Activated CD8-positive, alpha-beta memory T cell treated with anti-CD3 and anti-CD28 coated beads, Interleukin-2, amount 50 U/mL, for 4 hours (primary cell): ENCODE measurements at places on chromosomes 13 and 19.

GRCh38 chr19:14536926-14537692 is 7.7 kb downstream of the TECR start:
- DNase-seq = peak; percentile 34

- DNase-seq = no peak
Measured at GRCh38 chr19:51811344-51811743, 16.4 kb downstream of the FPR3 start.

DNA sequence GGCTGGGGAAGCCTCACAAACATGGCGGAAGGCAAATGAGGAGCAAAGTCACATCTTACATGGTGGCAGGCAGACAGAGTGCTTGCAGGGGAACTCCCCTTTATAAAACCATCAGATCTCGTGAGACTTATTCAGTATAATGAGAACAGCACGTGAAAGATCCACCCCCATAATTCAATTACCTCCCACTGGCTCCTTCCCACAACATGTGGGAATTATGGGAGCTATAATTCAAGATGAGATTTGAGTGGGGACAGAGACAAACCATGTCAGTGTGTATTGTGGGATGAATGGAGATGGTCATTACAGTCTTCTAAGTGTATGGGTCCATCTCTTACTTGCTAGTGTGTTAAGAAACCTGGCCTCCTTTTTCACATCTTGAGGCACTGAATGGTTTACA is 4.4 kb downstream of the BCKDHA start:
- DNase-seq = no peak

DNA sequence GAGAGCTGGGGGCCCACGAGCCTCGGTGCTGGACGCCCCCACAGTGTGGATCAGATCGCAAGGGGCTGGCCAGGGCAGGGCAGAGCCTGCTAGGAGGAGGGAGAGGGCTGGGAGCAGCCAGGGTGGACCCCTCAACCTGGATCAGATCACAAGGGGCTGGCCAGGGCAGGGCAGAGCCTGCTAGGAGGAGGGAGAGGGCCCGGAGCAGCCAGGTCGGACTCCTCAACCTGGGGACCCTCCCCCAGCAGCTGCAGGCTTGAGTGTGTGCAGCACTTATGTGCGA is 126.6 kb downstream of the KDM4B start:
- DNase-seq = no peak

DNA sequence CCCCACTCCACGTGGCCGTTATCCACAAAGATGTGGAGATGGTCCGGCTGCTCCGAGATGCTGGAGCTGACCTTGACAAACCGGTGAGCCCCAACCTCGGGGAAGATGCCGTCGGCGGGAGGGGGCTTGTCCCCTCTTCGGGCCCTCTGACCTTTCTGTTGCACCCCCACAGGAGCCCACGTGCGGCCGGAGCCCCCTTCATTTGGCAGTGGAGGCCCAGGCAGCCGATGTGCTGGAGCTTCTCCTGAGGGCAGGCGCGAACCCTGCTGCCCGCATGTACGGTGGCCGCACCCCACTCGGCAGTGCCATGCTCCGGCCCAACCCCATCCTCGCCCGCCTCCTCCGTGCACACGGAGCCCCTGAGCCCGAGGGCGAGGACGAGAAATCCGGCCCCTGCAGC is 4.8 kb downstream of the CCER2 start:
- DNase-seq = no peak

GRCh38 chr19:29509456-29509855 is 16.3 kb upstream of the VSTM2B start:
- DNase-seq = no peak

GRCh38 chr19:4539693-4540581 is at the start of gene LRG1:
LRG1 (minus strand) TSS chr19:4540036; CDS start chr19:4540013, 23 bp downstream.
- no peak for DNase-seq

DNA sequence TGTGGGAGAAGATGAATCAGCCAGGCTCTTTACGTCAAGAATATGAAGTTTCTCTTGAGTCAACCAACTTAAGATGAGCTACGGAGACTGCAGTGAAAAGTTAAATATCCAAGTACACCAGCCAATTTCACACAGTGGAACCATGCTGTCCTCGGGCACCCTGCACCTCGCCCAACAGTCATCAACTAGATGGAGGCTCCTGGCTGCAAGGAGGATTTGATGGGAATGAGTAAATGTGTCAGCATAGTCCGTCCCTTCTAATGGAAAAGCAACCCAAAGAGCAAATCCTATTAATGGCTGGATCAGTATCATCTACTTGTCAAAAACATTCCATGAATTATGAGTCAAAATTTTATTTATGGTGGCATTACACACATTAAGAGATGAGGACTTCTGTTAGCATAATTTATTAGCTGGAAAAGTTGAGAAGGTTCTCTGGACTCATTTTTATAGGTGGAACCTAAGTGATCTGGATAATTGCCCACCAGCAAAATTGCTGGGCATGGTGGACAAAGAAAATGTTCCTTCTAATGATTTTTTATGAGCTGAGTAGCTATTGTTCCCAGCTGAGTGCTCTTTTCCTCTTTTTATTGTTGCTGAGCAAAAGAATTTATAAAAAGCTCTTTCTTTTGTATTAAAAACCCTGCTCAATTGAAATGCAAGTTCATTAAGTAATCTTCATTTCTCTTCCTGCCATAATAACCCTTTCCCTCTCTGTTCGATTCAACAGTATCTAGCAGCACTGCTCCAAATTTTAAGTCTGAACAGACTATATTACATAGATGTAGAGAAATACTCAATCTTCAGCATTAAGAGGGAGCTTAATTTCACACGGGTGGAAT is 88.4 kb downstream of the DNAJC15 start:
- DNase-seq = no peak

- DNase-seq = no peak
Measured at GRCh38 chr19:45771311-45771933, 2.4 kb upstream of the SIX5 start.

DNA sequence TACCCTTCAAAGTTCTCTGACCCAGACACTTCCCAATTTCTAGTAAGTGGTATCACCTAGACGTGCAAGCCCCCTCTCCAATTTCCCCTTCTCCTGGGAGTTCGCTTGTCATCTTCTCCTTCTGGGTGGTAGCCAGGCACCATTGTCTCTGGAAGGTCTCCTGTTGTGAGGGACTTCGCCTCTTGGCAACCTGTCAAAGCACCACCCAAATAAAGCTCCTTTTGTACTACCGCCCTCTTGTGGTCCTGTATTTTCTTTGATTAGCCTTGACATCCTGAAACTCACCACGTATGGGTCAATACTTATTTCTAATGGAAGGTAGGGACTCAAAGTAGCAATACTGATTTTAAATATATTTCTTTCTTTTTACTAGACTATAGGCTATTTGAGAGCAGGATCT is 8.2 kb downstream of the GPC5 start:
- no peak for DNase-seq

GRCh38 chr19:48818234-48818820 is 7.5 kb upstream of the BCAT2 start:
- no peak for DNase-seq

DNA sequence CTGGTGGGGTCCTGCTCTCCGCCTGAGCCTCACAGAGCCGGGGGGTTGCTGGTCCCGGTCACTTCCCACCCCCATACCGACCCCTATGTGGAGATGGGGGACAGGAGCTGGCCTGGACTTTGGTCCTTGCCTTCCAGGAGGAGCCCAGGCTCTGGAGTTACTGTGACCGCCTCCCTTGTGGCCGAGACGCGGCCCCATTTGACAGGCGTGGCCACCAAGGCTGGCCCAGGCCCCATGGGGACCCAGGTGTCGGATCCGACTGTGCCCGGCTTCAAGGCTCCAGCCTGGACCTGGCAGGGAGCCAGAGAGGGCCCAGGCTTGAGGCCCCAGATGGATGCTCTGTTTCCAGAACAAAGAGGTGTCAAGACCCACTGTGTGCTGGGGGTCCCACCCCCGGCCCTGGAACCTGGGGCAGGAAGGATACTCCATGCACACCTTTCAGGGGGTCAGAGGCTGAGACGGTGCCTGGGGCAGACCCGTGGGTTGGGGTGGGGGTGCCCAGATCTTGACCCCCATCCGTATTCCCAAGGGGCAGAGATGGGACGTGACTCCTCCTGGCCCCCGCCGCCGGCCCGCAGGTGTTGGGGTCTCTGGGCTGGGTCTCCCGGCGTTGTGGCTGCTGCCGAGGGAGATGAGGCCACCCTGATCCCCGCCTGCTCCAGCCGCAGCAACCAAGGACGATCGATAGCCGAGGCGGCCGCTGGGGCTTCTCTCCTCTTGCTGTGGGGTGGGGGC is 47.8 kb upstream of the TCF3 start:
- no peak for DNase-seq

- no peak for DNase-seq
Measured at GRCh38 chr19:9498183-9498902, at the start of gene ZNF560. ZNF560 (minus strand) TSS chr19:9498616; CDS start chr19:9475313, 23,303 bp downstream.

GRCh38 chr19:45103508-45104319 is 10.7 kb downstream of the PPP1R37 start:
- DNase-seq = no peak

DNA sequence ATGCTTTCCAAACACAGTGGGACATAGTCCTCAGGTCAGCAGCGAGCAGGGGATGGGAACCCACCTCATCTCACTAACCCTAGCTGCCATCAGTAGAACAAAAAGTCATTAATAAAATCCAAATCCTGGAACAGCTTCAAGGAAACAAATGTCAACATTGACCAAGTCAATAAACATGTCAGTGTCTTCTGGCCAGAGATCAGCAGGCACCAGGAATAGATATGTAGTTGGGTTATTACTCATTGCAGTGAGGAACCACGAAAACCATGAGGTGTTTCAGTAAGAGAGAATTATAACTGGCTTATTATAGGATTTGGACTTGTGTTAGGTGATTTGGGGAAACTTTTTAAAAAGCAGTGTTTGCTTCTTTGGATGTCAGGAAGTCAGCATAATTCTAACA is 17.1 kb upstream of the CD33 start:
- no peak for DNase-seq

DNA sequence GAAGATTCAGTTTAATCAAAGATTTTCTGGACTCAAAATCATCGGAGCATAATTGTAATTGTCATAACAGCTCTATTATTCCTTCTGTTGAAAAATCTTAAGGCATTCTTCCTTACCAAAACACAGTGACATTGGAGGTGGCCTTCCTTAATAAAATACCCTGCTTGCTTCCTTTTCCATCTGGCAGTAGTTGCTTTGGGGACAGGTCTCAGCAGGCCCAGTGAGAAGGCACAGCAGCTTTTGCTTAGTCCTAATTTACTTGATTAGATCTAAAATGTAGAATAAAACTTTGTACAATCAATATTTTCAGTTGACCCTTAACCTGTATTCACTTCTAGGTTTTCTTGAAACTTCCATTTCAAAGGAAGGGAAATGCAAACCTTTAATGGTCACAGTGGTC is 471.6 kb downstream of the PCDH20 start:
- DNase-seq = no peak

- no peak for DNase-seq
Measured at GRCh38 chr13:40197936-40198595, 468.4 kb downstream of the FOXO1 start.

DNA sequence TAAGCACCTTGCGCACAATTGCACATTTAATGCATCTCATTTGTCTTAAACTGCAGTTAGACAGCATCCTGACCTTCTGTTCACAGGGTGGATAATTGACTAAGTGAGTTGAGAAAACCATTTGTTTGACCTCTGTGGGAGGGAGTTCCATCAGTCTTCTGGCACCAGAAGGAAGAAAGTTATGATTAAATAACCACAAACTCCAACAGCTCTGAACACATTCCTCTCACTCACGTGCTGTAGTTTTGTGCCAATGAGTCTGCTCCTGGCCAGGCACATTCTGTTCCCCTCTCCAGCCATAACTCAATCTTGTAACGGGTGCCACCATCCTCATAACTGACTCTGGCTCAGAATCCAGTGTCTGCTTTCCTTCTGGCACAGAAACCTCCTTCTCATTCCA is 817.2 kb downstream of the SLITRK1 start:
- DNase-seq = no peak

DNA sequence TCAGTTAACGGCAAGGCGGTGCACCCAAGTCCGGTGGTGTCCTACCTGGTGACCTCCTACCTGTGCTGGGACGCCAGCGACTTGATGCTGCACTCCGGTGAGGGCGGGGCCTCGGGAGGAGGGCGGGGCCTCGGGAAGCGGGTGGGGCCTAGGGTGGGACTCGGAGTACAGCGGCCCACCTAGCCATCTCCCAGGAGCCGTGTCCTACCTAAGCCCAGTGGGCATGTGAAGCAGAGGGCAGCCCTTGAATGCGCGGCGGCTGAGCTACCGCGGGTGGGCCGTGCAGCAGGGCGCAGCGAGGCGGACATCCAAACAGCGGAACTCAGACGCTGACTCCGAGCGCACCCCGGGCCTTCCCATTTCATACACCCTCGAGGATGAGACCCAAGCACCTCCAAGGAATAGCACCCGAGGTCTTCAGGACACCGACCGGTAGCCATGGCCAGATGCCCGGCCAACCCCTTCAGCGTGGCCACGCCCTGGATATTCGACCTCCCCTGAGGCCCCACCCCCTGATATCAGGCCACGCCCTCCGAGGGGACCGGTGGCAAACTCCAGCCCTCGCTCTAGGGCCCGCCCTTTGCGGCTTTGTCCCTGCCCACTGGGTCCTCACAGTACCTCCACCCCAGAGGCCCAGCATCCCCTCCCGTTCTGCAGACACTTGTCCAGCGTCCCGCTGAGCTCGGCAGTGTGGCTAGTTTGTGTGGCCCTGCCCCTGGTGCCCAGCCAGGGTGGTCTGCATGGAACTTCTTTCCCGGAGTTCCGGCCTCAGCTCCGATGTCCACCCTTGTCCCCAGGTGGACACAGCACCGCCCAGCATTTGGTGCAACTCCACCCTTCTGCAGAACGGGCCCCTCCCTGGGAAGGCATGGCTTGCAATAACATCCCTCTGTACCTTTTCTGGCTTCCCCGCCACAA is 5.4 kb downstream of the KLK1 start:
- DNase-seq = no peak

- no peak for DNase-seq
Measured at GRCh38 chr19:1933942-1934341, 7.0 kb upstream of the CSNK1G2 start.

GRCh38 chr19:18895824-18896341 is at the start of gene CERS1:
CERS1 (minus strand) TSS chr19:18896158; CDS start chr19:18896072, 86 bp downstream.
- no peak for DNase-seq

GRCh38 chr19:293436-294110 is 2.4 kb upstream of the PLPP2 start:
- DNase-seq = no peak

GRCh38 chr19:48398375-48399235 is 5.1 kb downstream of the GRIN2D start:
- peak; percentile 75 for DNase-seq

DNA sequence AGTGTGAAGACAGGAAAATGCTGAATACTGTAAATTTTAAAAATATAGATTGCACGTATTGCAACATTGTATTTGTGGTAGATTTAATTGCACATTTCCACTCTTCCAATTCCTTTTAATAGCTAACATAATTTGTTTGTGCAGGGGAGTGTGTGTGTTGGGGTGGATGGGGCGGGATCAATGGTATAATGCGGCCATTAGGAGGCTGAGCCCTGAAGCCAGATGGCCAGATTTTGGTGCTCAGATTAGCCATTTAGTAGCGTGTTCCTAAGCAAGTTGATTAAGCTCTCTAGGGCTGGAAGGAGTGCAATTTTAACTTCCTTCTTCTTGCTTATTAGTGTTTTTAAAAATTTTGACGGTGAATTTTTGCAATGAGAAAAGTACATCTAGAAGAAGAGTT is 5.8 kb downstream of the OXGR1 start:
- no peak for DNase-seq

- peak; percentile 52 for DNase-seq
Measured at GRCh38 chr19:18785179-18786124, 5.7 kb downstream of the COMP start.
